ENCODE measurements at places on chromosomes 1 and 21.

GRCh38 chr1:2606396-2606880, 19.9 kb downstream of the PRXL2B start:
- no peak for DNase-seq

DNA sequence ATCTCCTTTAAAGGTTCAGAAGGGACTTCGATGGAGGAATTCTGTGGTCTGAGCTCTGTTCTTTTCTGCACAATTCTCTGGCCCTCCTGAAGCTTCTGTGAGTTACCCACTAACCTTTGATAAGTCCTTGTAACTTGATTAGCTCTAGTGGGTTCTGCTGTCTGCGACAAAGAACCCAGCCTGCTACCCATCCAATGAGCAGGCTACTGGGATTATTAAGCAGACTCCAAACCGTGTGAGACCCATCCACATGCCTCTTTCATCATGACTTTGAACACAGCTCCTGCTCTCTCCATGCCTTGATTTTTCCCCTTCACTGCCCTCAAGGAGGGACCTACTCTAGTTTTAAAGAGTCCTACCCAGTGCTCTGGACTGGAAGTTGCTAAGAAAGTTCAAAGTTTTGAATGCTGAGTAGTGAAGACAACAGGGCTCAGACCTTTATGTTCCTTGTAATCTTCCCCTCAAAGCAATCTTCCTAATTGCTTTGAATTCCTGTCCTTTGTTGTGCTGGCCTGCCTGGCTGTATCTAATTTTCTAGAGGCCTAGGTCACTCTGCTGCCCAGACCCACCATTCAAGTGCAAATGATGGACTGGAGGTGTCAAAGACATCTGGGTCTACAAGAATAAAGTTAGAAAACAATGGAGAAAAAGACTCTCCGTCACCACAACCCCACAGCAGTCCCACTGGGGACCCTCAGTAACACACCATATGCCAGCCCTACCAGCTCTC, 146.9 kb downstream of the RHOU start:
- no peak for DNase-seq

- peak; percentile 35 for DNase-seq
Observed at GRCh38 chr1:46301808-46302640, 1.4 kb downstream of the LRRC41 start.

DNA sequence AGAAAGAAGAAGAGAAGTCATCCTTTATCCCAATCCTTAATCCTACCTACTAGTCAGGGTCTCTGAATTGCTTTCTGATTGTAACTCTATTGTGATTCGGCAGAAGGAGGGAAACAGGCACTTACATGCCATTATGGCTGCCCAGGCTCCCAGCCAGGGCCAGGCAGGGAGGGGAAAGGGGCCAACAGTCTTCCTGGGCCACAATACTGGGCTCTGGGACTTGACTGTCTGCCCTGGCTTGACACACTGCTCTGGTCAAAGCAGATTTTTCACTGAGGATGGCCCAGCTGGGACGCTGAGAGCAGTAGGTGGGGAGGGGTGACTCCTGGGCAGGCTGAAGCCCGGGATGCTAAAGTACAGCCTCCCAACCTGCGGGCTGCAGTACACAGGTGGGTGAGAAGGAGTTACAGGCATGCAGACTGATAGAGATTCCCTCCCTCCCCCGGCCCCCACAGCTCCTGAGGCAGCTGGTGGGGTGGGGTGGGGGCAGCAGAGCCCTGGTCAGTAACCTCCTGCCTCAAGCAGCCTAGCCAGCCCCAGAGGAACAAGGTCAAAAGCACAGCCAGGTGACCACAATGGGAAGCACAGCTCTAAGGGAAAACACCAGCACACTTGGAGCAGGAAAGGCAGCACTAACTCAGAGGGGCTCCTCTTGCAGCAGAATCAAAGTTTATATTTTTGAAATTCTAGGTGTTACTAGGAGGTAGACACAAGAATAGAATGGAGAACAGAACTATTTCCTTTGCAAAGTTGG, 25.3 kb downstream of the KCND3 start:
- DNase-seq = no peak

DNA sequence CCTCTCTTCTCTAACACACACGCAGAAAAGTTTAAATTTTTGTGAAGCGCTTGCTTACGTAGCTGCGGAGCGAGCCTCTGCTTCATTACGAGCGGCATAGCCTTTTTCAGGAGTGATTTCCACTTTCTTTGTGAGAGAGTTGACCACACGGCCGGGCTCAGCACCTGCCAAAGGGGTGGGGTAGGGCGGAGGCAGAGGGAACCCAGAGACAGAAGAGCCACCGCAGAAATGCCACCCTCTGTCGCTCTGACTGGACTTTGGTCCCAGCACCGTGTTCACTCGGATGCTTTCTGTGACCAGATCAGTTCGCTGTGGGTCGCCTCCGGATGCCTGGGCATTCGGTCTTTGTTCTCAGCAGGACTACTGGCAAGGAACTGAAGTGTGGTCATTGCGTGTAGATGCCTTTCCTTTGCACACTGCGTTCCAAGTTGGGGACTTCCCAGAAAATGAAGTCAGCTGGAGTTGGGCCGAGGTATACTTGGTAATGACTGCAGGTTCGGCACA, 883 bp downstream of the CHODL start:
- DNase-seq = no peak

DNA sequence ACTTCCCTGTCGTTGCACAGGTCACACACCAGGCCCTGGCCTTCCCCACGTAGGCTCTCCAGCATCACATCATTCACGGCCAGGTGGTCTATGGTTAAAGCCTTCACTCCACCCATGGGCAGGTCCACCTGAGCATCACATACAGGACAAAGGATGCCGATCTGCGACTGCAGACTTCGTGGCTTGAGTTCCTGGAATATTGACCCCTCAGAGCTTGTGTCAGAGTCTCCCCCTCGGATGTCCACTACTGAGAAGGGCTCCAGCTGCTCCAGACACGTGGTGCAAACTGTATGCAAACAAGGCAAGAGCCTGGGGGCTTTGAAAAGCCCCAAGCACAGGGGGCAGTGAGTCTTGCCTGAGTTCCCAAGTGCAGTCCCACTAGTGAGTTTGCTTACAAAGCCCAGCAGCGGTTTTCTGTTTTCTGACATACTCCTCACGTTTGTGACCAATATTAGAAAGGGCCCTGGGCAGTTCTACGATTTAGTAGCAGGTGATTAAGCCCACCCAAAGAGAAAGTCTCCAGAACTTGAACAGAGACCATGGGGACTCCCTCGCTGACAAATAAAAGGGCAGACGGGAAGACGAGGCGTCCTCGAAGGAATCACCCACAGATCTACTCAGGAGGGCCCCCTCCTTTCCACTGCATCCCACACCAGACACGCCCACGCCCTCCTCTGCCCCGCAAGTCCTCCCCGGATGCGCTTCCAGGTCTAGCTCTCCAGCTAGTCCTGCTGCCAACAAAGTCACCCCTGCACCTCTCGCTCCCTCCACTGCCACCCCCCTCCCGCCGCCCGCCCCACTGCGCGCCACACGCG, 568 bp downstream of the TRIM45 start:
- DNase-seq = no peak

DNA sequence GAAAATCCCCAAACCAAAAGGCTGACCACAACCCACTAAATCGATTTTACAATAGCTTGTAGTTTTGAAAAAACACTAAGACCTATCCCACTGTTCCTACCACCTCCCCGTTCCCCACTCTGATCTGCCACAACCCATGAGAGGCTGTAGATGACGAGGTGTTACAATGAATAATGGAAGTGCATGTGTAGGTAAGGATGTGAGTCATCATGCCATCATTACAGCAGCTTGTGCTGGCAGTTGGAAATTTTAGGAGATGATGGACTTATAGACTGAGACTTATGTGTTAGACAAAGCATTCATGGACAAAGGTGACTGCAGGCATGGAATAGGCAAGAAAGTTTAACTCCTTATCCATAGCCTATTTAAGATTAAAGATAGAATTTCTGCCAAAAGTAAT, 184.7 kb upstream of the CACYBP start:
- DNase-seq = peak; percentile 14

DNA sequence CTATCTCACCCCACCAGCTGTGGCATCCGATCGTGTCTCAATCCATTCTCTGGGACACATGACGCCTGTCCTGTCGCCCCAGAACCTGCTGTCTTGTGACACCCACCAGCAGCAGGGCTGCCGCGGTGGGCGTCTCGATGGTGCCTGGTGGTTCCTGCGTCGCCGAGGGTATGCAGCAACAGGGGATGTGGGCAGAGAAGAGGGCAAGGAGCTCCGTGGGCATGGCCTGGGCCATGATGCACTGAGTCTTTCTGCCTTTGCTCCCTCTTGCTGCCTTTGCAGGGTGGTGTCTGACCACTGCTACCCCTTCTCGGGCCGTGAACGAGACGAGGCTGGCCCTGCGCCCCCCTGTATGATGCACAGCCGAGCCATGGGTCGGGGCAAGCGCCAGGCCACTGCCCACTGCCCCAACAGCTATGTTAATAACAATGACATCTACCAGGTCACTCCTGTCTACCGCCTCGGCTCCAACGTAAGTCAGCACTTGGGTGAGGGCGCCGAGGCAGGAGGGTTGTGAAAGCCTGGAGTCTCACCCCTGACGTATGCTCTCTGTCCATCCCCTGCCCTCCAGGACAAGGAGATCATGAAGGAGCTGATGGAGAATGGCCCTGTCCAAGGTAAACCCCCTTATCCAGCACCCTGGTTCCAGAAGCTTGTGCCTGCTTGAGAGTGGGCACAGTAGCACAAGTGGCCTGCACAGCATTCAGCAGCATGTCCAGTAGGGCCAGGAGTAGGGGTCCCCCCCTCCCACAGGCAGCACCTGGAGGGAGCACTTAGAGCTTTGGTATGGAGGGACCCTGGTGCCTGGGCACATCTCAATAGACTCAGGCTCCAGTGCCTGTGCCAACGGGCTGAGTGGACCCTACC, 8.8 kb downstream of the TINAGL1 start:
- DNase-seq = no peak

GRCh38 chr1:108072776-108073175, 107.8 kb upstream of the VAV3 start:
- DNase-seq = no peak

DNA sequence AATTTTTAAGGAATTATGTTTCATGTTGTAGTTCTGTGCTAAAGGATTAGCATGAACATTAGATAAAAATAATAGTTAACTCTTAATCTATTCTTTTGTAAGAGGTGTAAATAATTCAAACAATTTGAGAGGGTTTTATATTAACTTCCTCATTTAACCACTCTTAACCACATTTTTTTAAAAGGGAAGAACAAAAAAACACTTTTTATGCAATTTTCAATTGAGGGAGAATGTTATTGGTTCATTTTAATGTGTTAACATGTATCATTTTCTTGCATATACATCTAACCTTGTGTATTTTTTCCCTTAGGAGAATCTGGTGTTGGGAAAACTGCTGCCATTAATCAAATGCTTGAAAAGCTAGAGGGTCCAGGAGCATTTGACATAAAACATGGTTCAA, 169.0 kb downstream of the LBR start:
- DNase-seq = no peak

DNA sequence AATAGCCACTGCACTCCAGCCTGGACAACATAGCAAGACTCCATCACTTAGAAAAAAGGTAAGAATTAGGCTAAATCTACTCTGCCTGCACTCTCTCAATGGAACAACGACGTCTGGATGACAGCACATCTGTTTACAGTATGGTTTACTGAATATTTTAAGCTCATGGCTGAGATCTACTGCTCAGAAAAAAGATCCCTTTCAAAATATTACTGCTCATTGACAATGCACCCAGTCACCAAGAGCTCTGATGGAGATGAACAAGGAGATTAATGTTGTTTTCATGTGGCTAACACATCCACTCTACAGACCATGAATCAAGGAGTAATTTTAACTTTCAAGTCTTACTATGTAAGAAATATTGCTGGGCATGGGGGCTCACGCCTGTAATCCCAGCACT, 58.0 kb downstream of the SLC27A3 start:
- no peak for DNase-seq

DNA sequence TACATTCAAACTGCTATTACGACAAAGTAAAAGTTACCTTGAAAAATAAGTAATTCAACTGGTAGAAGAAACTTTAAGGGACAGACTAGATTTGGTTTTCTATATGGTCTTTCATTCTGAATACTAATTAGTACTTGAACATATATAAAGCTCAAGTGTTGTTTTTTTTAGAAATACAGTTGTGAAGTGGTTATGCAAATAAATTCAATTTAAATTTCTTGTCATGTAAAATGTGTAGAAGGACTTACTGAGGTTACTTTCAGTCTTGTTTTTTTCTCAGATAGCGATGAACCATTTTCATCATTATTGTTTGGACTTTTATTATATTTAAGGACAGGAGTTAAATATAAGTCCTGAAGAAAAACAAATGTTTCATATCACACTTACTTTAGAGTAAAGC, 24.4 kb downstream of the HS2ST1 start:
- no peak for DNase-seq

GRCh38 chr1:15874471-15874870, 27.0 kb downstream of the SPEN start:
- DNase-seq = no peak

DNA sequence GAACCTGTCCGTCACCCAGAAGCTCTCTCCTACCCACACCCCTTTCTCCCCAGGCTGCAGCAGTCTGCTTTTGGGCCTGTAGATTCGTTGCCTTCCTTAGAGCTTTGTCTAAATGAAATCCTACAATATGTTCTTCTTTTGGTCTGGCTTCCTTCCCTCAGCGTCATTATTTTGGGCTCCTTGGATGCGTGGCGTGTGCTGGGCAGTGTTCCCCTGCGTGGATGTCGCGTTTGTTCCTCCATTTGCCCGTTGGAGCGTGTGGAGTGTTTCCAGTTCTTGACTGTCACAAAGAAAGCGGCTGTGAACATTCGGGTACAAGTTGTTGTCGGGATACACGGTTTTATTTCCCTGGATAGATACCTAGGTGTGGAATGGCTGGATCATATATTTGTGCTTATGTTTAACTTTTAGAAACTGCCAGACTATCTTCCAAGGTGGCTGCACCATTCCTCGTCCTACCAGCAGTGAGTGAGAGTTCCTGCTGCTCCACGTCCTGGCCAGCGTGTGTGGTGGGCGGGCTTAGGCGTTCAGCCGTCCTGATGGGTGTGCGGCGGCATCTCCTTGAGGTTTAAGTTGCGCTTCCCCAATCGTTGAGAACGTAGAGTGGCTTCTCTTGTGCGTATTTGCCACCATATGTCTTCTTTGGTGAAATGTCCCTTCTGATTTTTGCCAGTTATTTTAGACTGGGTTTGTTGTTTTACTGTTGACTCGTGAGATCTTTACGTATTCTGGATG, 31.7 kb downstream of the SKI start:
- no peak for DNase-seq

DNA sequence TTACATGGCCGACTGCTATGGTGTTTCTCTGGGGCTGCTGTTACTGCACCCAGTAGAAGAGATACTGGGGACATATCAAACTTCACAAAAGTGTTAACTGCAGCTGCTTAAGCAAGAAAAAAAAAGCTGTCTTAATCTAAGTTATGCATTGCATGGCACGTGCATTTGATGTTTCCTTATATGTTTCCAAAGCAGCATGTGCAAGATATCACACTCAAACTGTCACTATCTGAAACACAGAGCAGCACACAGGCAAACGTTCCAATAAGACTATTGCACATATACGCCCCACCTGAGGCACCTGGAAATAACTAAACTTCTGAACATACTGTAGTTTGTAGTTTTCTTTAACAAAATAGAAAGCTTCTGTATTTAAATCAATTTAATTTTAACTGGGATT, 671.4 kb upstream of the ADGRL2 start:
- no peak for DNase-seq

All from CD4-positive, alpha-beta T cell treated with Interleukin-2 at 100 ng/mL for 4 hours (primary cell).